PC-9 (cell line): ENCODE measurements at places on chromosomes 11 and 22. TPM values are rescaled to one million over a fixed set of nuclear protein-coding genes. Genes with fewer than 3 reads are reported as not detected.
A peak's percentile ranks its signal among the peaks of the same experiment; 100 is the strongest.

Gene RTN4RL2
- total RNA-seq = 3.4 and 4.6 TPM in 2 replicates

GRCh38 chr11:86174101-86175046 is 70.2 kb upstream of the EED start:
- DNase-seq = peak; percentile 80

Gene PDE2A
- 9.6 and 12.0 TPM in 2 replicates for total RNA-seq

GRCh38 chr11:30801357-30801756 is 215.2 kb upstream of the MPPED2 start:
- no peak for DNase-seq

DNA sequence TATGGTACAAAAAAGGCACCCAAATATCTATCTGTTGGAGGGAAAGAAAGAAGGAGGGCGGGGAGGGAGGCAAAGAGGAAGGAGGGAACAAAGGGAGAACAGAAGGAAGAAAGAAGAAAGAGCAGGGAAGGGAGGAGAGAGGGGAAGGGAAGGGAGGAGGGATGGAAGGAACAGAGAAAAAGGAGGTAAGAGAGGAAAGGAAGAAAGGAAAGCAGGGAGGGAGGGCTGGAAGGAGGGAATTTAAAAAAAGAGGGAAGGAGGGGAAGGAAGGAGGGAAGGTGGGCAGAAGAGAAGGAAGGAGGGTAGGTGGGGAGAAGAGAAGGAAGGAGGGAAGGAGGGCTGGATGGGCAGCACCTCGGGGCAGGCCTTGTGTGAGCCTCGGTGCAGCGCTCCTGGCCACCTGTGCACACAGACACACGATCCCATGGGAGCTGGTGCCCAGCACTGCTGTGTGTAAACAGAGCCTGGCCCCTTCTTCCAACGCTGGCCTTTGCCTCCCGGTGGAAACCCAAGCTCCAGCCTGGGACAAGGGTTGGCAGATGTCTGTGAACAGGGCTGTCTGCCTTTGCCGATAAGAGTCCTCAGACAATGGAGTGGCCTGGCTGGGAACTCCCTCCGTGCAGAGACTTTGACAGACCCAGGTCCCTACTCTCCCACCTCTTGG is 23.2 kb downstream of the SMIM38 start:
- no peak for DNase-seq

Gene MAJIN
- 4.5 and 7.1 TPM in 2 replicates for total RNA-seq

GRCh38 chr11:40838181-40838683 is 621.2 kb downstream of the LRRC4C start:
- no peak for DNase-seq

GRCh38 chr11:118194835-118195627 is 18.6 kb upstream of the SCN2B start:
- DNase-seq = peak; percentile 5

DNA sequence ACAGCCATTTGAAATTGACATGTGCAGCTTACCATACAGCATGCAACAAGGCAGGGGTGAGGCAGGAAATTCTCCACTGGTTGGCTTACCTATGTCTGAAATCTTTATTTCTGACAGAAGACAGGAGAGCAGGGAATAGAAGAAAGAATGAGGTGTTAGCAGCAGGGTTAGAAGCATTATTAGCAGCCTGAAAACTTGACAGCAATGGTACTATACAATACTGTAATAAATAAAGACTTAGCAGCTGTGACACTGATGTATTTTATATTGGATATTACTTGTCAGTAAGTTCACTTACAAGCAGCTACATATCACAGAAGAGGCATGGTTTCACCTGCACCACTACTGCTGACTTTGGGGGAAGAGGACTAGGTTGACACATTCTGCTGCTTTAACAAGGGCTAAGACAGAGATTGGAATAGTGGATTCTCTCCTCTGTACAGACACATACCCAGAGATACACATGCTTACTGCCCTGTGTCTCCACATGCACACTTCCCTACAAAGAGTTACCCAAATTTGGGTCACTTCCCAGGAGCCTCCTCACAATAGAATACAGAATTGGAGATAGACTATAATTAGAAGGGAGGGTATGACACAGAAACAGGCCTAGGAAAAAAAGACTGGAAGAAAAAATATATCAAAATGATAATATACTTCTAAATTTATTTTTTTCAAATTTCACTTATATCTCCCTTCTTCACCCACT is 145.8 kb upstream of the NARS2 start:
- no peak for DNase-seq

Gene GALR3
- total RNA-seq = 0.31 and 0.45 TPM in 2 replicates

Gene TOP3B
- total RNA-seq = 23.7 and 23.9 TPM in 2 replicates

Gene SYT13
- total RNA-seq = not detected in 2 replicates

GRCh38 chr11:96097844-96098421 is 174.0 kb upstream of the MTMR2 start:
- DNase-seq = no peak

Gene BTG4
- not detected in 2 replicates for total RNA-seq

- no peak for DNase-seq
Observed at GRCh38 chr22:26567610-26568009, 22.3 kb downstream of the TPST2 start.
